Mucosa of gallbladder (tissue), 1 donor: ENCODE measurements at places on chromosomes 12 and 14.

DNA sequence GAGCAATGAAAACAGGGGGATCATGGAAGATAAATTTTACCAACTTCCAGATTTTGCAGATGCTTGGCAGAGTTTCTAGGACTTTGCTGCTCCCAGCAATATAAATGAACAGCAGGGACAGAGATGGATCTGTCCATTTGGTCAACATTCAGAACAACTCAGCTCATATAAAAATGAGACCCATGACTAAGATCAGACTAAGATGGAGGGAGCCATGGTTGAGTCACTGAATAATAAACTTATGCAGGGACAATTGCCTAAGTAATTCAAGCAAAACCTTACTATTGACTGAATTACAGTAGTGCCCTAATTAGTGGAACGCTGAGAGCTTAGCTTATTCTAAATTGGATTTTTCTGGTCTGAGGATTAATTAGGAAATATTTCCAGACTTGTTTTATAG, 205.1 kb downstream of the SLC5A8 start:
- no peak for DNase-seq

GRCh38 chr14:20606190-20606901, 15.2 kb upstream of the RNASE12 start:
- no peak for DNase-seq

DNA sequence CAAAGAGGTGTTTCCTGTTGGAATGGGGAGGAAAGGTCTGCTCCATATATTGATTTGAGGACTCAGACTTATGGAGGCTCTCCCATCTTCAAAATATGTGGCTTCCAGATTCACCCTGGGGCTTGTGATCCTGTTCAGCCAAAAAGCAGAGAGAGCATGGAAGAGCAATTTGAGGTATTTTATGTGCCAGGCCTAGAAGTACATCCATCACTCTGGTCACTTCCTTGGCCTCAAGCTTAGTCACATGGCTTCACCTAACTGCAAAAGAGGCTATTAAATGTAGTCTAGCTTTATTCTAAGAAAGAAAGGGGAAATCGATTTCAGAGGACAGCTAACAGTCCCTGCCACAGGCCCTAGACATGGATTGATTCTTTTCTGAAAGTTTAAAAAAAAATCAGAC, 86.2 kb downstream of the C12orf50 start:
- no peak for DNase-seq

GRCh38 chr12:116338064-116338846, 60.8 kb upstream of the MED13L start:
- DNase-seq, result no peak

- no peak for DNase-seq
Observed at GRCh38 chr12:42145197-42145549, 499 bp upstream of the GXYLT1 start.

DNA sequence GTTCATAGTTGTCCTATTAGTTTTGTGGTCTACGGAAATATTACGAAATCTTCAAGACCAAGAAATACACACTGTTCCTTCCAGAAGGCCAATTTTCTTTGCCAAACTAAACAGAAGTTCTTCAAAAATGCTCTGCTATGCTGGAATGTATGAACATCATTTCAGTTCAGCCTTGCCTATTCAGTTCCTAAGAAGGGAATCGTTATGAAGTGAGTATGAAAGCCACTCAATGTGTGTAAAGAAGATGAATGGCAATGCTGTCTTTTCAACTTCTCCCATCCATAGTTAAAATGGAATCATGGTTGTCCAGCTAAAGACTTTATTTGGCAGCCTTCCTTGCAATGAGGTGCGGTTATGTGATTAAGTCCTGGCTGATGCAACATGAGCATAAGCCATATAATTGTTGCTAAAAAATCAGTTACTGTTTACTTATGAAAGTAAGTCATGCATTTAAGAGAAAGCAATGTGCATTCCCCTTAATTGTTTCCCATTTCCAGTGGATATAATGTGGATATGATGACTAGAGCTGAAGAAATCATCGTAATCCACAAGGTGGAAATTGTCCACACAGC, 73.8 kb upstream of the PTPRR start:
- DNase-seq, result no peak
